ENCODE measurements at places on chromosomes 11 and 22.

DNA sequence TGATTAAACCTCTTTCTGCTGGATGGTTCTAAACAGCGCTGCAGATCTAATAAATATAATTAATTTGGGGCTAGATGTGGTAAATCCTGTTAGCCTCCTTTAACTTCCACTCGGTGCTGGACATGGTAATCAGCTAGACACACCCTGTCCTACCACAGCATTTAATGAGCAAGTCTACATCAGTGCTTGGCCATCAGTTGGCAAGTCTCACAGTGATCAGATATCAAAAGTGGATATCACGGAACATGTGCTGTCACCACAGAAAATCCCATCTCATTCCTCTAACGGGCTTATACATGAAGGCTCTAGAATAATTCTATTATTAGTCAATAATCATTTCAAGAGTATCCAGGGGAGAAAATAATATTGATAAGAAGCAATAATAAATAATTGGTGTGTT lies 5.6 kb upstream of the USP28 start:
- no peak for DNase-seq

GRCh38 chr11:113629562-113629961 lies 76.5 kb downstream of the TMPRSS5 start:
- DNase-seq = no peak

GRCh38 chr11:45663486-45664375 lies 1.7 kb downstream of the CHST1 start:
- DNase-seq = no peak

DNA sequence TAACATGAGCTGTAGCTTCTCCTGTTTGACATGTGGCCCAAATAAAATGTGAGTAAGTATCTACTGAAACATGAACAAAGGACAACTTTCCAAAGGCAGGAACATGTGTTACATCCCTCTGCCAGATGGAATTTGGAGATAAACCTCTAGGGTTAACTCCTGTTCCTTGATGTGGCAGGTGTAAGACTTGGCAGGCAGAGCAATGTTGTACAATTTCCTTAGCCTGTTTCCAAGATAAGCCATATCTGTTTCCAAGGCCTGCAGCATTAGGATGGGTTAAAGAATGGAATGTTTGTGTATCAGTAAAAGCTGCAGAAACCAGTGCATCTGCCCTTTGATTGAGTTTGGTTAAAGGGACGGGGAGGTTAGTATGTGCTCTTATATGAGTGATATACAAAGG lies 8.8 kb upstream of the DNAJB13 start:
- DNase-seq = no peak

DNA sequence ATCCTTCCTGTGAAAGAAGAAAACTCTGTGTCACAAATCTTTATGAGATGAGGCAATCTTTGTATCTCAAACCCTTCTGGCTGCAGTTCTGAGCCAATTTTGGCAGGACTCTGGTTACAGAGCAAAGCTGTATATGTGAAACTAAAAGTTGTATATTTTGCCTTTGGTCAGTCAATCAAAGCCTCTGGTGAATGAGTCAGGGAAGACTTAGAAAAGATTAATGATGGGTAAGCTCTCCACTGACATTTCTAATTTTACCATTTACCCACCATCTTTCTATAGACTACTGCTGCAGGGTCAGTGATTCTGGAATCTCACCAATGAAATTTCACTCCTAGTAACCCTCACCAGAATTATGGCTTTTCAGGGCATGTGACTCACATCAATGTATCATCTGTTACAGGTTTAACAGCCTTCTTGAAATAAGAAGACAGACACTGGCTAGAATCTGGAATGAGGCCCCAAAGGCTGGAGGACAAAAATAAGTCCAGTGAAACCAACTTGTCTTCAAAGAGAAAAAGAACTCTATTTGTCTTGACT lies 43.3 kb downstream of the USP35 start:
- no peak for DNase-seq

GRCh38 chr22:31719850-31720471 lies 30.0 kb downstream of the PRR14L start:
- no peak for DNase-seq

DNA sequence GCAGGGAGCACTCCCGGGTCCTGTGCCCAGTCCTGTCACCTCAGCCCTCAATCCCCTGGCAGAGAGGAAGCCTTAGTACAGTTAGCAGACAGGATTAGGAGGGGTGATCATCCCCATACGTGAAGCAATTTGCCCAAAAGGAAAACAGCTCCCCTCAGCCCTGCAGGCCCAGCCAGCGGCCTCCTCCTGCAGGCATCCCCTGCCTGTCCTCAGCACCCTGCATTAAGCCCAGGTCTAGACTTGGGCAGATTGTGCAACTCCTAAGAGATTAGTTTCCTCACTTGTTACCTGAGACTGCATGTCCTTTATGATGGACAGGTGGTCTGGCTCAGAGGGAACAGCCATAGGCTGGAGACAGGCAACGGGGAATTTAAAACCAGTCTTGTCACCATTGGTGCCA lies 95.5 kb upstream of the TMEM45B start:
- no peak for DNase-seq

DNA sequence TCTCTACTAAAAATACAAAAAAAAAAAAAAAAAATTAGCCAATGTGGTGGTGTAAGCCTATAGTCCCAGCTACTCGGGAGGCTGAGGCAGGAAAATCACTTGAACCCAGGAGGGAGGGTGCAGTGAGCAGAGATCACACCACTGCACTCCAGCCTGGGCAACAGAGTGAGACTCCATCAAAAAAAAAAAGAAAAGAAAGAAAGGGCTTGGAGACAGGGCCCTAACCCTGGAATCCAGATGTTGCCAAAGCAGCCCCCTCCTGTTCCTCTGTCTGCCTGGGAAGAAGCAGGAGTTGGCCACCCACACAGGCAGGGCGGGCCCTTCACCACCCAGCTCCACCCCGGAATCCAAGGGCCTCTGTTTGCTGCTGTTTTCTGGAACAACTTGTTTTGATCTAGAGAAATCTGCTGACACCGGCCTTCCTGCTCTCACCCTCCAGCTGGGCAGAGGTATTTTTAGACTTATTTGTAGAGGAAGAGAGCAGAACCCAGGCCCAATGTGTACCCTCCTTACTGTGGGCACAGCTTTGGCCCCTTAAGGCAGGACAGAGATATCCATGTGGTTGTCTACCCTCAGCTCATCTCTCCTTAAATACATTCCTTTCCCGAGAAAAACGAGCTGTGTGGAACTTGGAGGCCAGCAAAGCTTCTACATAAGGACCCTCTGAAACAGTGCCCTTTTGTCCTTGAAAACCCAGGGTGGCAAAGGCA lies 2.7 kb upstream of the NEAT1 start:
- DNase-seq = peak; percentile 75

DNA sequence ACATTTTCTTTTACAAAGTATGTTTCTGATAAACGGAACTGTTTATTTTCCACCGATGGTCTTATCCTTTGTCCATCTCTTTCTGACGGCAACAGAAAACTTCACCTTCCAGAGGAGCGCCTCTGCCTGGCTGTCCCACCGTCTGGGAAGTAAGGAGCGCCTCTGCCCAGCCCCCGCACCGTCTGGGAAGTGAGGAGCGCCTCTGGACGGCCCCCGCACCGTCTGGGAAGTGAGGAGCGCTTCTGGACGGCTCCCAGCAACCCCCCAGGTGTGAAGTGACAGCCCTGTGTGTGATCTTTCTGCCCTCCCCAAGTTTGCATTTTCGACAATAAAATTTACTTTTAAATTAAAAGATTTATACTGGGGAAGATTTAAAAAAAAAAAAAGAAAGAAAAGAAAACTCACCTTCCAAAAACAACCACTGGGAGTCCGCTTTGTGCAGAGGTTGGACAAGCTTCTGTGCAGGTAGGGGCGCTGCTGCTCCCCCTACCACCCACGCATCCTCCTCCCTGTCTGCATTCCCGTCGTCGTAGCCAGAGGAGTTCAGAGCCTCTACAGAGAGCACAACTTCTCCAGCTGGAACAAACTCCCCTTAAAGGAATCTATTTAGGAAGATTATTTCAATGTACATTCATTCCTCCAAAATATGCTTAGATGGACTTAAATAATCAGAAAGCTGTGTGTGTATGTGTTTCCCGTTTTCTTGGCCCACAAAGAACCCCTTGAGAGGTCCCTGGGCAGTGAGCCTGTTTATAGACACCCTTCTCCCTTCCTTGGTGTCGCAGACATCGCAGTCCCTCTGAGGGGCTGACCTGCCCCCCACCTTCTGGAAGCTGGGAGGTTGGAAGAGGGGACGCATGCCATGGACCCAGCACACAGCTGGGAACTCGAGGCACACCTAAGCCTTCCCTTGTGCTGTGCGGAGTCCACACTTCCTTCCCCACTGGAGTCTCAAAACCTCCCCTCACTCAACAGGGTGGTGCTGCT lies 849 bp upstream of the APOBEC3B start:
- peak; percentile 26 for DNase-seq

DNA sequence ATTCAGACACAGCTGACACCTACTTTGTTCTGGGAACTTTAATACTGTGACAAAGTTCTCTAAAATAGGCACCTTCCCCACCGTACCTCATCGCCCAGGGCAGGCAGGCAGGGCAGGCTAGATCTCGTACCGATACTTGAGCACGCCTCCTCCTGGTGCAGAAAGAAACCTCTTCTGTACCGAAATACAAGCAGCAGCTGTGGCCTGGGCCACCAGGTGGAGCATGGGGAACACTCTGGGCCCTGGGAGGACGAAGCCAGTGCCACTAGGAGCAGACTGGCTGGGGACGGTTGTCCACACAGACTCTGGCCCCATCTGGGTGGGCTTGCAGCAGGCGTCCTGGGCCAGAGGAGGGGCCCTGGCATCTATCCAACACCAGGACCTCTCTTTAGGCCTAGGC lies 12.8 kb downstream of the PMM1 start:
- DNase-seq = peak; percentile 64

GRCh38 chr11:128913806-128914205 lies 22.6 kb downstream of the KCNJ5 start:
- no peak for DNase-seq

DNA sequence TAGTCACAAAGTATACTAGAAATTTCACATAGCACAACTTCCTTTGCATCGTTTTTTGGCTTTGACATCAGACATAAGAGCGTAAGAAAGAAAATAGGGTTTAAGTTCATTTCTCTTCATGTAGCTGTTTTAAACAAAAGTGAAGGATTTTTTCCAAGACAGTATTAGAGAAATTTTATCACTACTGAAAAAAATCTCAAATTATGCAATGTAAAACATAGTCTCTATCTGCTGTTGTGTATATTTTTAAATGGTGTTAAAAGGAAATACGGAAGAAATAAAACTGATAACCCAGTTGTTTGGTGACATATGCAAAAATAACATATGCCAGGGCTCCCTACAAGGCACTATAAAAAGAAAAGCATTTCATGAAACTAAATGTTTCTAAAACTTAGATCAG lies 1449.4 kb downstream of the LRRC4C start:
- DNase-seq = no peak

GRCh38 chr22:22565981-22566380 lies 6.9 kb upstream of the PRAME start:
- no peak for DNase-seq

GRCh38 chr22:22684580-22685561 lies 40.5 kb downstream of the GGTLC2 start:
- DNase-seq = peak; percentile 86

DNA sequence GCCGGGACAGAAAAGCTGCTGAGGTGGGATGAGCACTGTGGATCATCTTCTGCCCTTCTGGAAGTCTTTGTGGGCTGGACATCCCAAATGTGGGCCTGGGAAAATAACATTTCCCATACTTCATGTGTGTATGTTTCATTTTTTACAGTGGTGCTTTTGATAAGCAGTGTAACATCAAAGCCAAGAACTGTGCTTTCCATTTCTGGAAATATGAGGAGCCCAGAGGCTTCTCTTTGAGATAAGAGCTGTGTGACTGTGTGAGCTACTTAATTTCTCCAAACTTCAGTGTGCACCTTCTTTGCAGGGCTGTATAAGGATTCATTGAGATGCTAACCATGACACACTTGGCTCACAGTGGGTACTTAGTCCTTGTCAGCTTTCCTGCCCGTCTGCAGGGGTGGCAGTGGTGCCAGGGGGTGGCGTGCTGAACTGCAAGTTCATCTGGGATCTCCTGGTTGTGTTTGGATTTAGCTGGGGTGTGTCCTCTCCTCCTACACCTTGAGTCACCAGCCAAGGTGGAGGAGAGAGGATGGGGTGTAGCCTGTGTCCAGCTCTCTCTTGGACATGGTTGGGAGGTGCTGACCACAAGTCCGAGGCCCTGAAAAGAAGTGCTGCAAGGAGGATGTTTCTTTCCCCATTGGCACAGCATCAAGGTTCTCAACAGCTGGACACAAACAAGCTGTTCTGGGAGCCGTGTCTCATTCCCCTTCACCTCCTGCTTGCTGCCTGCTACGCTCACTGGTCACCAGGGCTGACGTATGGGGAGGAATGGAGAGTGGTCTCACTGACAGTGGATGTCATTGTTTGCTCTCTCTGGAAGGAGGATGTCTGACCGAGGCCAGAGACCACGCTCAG lies 139.4 kb downstream of the TEAD1 start:
- DNase-seq = no peak

- no peak for DNase-seq
Observed at GRCh38 chr11:9341638-9342178, 27.3 kb upstream of the TMEM41B start.

GRCh38 chr11:80727315-80727714 lies 1286.5 kb upstream of the TENM4 start:
- DNase-seq = no peak

GRCh38 chr22:39240831-39241793 lies 3.7 kb downstream of the PDGFB start:
- no peak for DNase-seq

GRCh38 chr11:61516191-61516590 lies 7.6 kb downstream of the LRRC10B start:
- DNase-seq = no peak

All from OCI-LY7 (cell line).